BJ (cell line): ENCODE measurements at places on chromosomes 6 and 20.

- no peak for DNase-seq
Observed at GRCh38 chr20:32556312-32557184, 28.6 kb downstream of the NOL4L start.

DNA sequence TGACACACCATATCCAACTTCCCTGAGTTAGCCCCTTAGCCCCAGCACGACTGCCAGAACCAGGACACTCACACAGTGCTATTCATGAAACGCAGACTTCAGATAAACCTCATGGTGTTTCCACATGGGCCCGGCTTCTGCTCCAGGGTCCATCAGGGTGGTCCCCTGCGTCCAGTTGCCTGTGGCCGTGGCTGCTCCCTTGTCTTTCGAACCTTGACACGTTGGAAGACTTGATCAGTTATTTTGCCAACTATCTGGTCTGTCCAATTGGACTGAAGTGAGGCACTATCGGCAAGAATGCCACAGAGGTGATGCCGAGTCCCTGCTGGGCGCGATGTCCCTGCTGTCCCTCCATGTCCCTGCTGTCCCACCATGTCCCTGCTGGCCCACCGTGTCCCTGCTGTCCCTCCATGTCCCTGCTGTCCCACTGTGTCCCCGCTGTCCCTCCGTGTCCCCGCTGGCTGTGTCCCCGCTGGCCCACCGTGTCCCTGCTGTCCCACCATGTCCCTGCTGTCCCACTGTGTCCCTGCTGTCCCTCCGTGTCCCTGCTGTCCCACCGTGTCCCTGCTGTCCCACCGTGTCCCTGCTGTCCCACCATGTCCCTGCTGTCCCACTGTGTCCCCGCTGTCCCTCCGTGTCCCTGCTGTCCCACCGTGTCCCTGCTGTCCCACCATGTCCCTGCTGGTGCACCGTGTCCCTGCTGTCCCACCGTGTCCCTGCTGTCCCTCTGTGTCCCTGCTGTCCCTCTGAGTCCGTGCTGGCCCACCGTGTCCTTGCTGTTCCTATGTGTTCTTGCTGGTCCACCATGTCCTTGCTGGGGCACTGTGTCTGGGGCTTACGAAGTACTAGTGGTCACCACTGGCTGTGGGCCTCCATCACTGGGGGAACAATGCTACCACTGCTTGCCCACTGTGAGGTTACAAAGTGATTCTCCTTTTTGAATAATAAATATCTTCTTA lies 251.4 kb downstream of the DLL1 start:
- no peak for DNase-seq

DNA sequence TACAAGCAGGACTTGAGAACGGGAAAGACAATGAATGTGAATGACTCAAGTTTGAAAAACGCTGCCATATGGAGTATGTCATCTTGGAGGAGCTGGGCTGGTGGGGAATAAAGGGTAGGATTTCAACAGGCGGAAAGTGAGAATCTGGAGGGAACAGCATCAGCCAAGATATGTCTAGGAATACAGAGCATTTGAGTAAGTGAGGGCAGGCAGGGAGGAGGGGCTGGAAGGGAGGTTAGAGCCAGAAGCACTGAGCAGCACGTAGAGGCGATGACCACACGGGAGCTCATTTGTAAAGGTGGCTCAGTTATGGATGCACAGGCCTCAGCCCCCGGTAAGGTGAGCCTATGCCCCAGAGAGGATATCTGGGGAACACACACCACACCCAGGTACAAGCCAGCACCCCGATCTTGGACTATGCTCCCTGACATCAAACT lies 115.1 kb downstream of the ZMYND8 start:
- DNase-seq: peak; percentile 59

- DNase-seq: no peak
Observed at GRCh38 chr20:57699395-57699794, 10.4 kb downstream of the PMEPA1 start.

DNA sequence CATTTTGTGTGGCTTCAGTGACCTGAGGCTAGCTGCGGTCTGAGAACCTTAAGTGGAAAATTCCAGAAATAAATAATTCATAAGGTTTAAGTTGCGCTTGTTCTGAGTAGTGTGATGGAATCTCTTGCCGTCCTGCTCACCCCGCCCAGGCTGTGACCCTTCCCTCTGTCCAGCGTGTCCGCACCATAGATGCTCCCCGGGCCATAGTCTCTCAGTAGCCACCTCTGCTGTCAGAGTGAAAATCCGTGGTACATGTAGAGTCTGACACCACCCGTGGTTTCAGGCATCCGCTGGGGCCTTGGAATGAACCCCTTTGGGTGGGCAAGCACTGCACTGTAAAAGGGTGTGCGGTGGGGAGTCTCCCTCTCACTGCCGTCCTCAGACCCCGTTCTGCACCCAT lies 11.7 kb downstream of the UNC93A start:
- DNase-seq: no peak

GRCh38 chr6:130717657-130718056 lies 109.5 kb upstream of the SMLR1 start:
- DNase-seq: no peak

- no peak for DNase-seq
Observed at GRCh38 chr20:19008497-19008896, 194.9 kb downstream of the SCP2D1 start.

- no peak for DNase-seq
Observed at GRCh38 chr6:146582857-146583256, 15.9 kb upstream of the ADGB start.

DNA sequence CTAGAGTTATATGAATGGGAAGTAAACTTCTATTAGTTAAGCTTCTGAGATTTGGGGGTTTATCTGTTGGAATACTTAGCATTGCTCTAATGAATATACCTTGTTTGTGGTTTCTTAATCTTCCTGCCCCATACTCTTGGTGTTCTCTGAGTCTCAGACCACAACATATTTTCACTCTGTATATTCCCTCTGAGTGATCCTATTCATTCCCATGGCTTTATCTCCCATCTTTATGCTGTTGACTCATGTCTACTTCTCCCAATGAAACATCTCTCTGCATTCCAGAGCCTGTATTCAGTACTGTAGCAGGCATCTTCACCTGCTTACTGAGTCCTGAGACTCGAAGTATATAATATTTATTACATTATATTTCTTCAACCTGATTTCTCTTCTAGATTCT lies 283.7 kb upstream of the MAP3K7 start:
- no peak for DNase-seq

DNA sequence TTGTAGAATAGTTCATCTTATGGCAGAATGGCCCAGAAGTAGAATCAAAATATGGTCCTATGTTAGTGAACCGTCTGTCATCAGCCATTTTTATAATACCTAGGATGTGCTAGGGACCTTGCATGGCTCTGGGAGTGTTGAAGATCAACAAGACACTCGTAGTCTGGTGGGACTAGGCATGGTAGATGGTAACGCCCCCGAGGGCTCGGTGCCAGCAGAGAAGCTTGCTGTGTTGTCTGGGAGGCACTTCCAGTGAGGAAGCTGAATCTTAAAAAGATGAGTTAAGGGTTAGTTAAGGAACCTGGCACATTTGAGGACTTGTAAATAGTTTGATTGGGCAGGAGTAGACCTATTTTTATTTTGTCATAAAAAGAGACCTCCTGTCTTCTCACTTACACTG lies 82.4 kb downstream of the MAP3K4 start:
- DNase-seq: no peak

GRCh38 chr6:107646776-107647438 lies 157.0 kb downstream of the SOBP start:
- no peak for DNase-seq

- DNase-seq: no peak
Observed at GRCh38 chr6:34515473-34516387, 40.4 kb downstream of the SPDEF start.

GRCh38 chr6:69129046-69129445 lies 494.0 kb downstream of the ADGRB3 start:
- no peak for DNase-seq

GRCh38 chr6:25511376-25511775 lies 140.6 kb upstream of the SCGN start:
- no peak for DNase-seq

DNA sequence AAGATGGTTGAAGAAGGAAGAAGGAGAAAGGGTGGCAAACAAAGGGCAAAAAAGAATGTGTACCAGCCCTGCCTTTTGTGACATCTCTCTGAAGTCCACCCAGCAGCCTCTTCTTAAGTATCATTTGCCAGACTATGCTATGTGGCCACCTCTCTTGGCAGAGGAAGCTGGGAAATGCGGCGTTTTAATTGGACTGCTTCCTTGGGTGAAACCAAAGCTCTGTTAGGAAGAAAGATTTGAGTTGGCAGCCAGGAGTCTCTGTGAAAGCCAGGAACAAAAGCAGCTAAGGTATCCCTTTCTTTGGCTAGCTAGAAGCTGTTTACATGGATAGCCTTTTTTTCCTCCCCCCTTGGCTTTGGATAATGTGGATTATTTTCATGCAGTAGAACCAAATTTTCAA lies 67.5 kb upstream of the GTSF1L start:
- no peak for DNase-seq

DNA sequence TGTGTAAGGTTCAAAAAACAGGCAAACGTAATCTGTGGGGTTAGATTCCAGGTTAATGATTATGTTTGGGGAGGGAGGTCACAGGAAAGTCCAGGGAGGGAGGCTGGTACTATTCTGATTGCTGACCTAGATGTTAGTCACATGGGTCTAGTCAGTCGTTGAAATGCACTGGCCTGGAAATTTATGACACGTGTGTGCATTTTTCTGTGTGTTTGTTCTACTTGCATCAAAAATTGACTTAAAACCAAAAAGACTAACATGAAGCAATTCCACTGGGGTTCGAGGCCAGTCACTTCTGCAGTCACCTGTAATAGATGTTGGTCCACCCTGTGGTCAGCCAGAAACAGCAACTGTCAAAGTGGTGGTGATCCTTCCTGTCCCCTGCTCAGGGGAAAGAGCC lies 104.2 kb upstream of the MLN start:
- DNase-seq: no peak

DNA sequence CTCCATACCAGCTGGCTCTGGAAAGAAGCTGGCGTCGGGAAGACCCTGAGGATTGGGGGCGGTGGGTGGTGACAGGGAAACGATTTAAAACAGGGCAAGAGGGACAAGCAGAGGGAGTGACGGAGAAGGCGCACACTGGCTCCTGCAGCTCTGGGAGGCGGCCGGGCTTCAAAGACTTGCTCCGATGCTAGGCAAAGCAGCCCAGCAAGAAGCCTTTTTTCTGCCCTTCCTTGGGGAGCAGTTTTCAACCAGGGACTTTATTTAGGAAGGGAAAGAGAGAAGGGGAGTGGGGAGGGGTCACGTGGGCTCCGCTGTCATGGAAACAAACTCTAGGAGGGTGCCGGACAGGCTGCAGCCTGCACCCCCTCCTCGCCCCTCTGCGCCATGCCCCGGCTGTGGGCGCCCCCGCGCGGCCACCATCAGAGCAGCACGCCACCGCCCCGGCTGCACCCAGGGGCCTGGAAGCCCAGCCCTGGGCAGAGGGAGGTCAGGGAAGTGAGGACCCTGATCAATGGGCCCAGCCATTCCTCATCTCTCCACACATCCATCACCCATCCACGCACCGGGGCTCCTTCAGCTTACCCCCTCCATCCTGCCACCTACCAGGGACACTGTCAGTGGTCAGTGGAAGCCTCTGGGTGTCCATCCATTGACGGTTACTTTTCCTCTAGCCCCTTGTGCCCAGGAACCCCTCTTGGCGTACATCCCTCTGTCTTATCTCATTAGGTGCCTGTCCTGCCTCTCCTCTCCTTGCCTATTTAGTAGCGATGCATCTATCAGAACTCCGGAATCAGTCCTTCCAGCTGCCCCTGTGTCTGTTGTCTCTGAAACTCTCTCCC lies 66.6 kb upstream of the CCDC167 start:
- no peak for DNase-seq
